ENCODE measurements at places on chromosomes 5 and 9. TPM values are rescaled to one million over a fixed set of nuclear protein-coding genes. Genes with fewer than 3 reads are reported as not detected.

SPATA31A3 gene
- total RNA-seq: not detected

TAF11L8 gene
- total RNA-seq: not detected

TRIM32 gene
- total RNA-seq: 9.4 TPM

STOM gene
- total RNA-seq: 56.7 TPM

TTF1 gene
- 13.3 TPM for total RNA-seq

BRD3 gene
- 37.1 TPM for total RNA-seq

ZFP37 gene
- 0.22 TPM for total RNA-seq
